Stimulated activated CD8-positive, alpha-beta memory T cell treated with anti-CD3 and anti-CD28 coated beads, Interleukin-7, amount 100 ng/mL, for 4 hours (primary cell): ENCODE measurements at places on chromosomes 7 and 10.

DNA sequence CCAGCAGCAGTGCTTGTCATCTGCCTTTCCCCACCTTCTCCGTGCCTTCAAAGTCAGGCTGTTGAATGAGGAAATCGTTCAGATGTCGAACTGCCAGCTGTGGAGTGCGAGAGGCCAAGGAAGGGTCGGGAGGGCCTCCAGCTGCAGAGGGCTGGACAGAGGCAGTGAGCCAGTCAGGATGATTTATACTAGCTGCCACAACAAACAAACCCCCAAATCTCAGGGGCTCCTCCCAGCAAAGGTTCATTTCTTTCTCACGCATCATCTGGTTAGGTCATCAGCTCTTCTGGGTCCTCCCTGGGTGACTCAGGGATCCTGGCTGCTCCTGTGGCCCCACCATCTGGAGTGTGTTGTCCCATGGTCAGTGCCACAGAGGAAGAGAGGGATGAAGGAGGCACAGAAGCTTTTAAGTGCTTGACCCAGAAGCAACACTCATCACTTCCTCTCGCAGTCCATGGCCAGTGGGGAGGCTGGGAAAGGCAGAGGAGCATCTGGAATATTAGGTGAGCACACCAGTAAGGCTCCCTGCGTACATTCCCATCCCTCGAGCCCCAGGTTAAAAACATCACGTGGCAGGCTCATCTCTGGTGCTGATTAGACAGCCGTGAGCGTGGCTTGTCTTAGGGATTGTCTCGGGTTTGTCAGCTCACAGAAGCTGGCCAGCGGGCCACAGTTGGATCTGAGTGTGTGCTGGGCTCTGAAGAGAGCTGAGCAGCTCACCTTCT lies 140.7 kb downstream of the RGS10 start:
- no peak for DNase-seq

DNA sequence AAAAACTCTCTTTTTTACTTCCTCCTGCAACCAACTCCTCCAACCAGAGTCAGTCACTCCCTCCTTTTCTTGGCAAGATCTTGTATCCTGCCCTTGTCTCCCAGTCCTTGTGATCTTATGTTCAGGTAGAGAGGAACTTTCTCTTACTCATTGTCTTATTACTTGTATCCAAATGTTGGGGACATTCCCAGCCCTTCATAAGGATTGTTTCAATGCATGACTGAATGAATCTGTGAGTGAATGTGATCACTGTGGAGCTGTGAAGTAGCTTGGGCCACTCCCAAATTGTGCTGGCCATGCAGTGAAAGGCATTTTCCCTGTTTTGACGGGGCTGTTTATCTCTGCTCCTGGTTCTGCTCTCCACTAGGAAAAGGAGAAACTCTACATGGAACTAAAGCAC lies 93.7 kb downstream of the CFAP58 start:
- no peak for DNase-seq

DNA sequence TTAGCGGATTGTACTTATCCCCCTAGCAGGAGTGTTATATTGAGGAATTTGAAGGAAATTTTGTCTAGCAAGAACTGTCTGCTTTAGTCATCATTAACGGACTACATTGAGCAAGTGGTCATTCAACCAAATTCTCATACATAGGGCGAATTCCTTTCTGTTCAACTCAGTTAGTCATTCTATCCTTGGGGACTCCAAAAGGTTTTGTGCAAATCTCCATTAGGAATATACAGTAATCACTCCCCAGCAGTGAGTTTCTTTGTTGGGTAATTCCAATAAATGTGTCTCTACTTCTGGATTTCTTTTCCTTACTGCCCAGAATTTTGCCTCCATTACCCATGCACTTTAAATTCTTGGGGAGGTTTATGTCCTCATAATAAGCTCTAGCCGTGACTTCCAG lies 51.1 kb downstream of the EPDR1 start:
- no peak for DNase-seq

- DNase-seq, result no peak
Measured at GRCh38 chr10:63665670-63666134, 144.5 kb downstream of the REEP3 start.

DNA sequence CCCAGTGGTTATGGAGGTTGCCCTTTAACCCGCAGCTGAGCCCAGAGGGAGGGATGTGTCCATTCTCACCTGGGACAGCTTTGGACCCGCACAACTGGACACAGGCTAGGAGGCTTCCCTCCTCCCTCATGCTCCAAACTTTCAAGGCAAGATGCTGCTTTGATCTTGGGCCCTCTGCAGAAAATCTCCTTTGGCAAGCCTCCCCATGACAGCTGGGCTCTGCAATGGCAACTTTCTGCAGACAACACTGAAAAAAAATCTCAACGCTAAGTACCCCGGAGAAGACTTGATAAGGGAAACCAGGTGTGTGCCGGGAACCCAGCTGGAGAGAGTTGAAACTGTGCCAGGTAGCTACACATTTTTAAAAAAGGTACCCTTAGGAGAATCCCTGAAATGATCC lies 610.1 kb downstream of the LRMDA start:
- no peak for DNase-seq

GRCh38 chr10:55280696-55281095 lies 479.7 kb upstream of the PCDH15 start:
- DNase-seq, result no peak

GRCh38 chr10:71268247-71268691 lies 50.8 kb upstream of the SLC29A3 start:
- DNase-seq, result no peak

DNA sequence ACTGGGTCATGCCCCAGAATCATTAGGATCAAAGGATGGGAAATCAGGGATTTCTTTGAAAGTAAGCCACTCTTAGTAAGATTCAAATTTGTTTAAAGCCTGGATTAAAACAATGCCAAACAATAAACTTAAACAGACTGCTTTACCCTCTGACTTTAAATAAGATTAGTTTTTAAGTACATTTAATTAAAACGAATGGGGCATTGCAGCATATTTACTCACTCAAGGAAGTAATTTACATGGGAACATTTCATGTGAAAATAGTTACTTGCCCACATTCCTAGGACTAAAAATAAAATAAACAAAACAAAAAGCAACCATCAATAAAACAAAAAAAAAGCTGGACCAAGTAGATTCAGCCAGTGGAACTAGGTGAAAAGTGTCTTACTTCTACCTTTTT lies 7.8 kb downstream of the ABLIM1 start:
- DNase-seq, result no peak

DNA sequence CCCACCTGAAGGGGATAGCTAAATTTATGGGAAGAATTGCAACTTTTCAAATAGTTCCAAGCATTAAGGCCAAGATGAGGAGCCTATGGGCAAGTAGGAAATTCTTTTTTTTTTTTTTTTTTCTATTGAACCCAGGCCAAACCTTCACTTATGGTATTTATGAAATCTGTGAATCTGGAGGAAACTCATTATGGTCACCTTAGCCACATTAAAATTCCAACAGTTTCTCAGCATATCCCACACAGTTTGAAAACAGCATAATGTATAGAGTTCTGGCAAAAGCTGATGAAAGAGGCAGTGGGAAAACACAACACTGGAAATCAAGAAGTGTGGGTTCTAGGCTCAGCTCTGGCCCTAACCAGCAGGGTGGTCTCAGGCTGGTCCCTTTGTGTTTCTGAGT lies 236.9 kb downstream of the PTEN start:
- DNase-seq, result no peak

GRCh38 chr10:1672001-1672781 lies 65.1 kb downstream of the ADARB2 start:
- no peak for DNase-seq

- DNase-seq, result no peak
Measured at GRCh38 chr7:72234086-72234485, 178.1 kb downstream of the CALN1 start.

GRCh38 chr7:129515381-129515780 lies 13.1 kb downstream of the SMKR1 start:
- DNase-seq, result no peak

DNA sequence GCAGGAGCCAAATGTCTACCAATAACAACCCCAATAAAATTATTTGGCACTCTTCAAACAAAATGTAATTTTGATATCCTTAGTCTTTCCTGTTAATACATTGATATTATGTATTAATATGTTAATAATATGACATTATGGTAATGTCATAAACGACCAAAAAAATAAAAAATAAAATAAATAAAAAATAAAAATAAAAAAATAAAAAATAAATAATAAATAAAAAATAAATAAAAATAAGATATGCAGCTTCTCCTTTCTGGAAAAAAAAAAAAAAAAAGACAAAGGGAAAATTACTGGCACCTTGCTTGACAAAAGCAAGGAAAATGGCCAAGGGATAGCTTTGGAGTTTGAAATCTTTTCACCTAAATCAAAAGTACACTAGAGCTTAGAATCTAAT lies 168.5 kb downstream of the PPP1R17 start:
- DNase-seq, result no peak

- DNase-seq, result no peak
Measured at GRCh38 chr10:120806081-120806480, 45.1 kb upstream of the WDR11 start.

GRCh38 chr7:90681336-90682022 lies 85.4 kb downstream of the CDK14 start:
- no peak for DNase-seq

DNA sequence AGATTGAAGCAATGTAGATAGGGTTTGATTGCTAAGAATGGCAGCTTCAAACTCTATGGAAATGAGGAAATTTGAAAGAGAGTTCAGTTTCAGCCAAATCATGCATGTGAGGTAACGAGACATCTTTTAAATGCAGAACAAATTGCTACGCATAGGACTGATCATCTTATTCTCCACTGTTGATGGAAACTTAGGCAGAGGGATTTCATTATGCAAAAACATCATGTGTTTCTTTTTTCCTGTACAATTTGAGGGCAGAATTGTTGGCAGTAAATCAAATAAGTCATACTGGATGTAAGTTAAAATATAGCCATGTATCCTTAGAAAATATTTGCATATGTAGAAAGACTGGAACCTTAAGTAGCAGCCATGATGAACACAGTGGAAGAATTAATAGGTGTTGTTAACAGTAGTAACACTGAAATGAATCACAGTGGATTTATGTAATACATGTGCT lies 327.4 kb downstream of the CDK14 start:
- no peak for DNase-seq

DNA sequence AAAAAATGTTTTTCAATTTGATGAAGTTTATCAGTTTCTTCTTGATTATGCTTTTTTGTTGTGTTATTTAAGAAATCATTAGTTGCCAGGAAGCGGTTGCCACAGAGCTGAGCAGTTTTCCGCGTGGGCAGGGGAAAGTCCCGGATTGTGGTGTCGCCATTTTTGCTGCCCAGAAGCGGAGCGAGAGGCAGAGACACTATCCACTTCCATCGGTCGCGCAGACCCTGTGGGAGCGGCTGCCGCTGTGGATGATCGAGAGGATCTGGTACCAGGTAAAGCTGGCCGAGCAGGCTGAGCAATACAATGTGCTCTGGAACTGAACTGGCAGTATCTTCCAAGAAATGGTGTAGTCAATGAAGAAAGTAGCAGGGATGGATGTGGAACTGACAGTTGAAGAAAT lies 119.8 kb downstream of the ZNF736 start:
- no peak for DNase-seq

GRCh38 chr10:47095848-47096612 lies 184.8 kb downstream of the PTPN20 start:
- DNase-seq, result no peak

DNA sequence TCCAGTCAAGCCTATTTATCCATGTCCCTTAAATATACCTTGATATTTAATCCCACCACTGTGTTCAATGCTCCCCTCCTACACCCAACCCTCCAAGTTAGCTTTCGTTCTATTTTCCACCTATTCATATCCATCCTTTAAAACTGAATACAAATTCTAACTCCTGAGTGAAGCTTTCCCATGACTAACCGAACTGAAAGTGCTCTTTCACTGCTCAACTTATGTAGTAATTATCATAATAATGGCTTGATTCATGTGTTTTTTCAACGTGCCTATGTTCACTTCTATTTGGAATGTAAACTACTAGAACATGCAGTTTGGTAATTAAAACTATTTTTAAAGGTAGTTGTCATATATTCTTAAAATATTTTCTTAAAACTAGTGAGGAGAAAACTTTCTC lies 58.0 kb downstream of the NDUFB2 start:
- no peak for DNase-seq

- no peak for DNase-seq
Measured at GRCh38 chr10:82266438-82266837, 391.4 kb downstream of the NRG3 start.

DNA sequence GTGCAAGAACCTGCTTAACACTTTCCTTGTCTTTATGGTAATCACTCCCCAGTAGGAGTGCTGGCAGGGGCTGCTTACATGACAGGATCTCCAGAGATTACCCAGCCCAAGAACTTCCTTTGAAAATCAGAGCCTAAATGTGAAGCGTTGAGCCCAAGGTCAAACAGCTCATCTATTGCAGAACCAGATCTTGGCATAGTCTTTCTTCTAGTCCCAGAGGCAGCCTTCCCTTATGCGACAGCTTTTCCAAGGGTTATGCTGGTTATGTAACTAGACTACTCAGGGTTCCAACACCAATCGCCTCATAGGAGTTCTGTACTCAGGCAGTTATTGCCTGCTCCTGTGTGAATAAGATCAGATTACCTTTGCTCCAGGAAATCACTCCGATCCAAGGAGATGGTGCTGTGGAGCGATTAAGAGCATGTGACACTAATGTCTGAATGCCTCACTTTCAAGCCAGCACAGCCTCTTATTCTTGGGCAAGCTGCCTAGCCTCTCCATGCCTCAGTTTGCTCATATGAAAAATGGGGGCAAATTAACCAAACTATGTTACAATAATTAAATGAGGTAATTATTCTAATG lies 8.4 kb upstream of the LGI1 start:
- DNase-seq, result no peak

DNA sequence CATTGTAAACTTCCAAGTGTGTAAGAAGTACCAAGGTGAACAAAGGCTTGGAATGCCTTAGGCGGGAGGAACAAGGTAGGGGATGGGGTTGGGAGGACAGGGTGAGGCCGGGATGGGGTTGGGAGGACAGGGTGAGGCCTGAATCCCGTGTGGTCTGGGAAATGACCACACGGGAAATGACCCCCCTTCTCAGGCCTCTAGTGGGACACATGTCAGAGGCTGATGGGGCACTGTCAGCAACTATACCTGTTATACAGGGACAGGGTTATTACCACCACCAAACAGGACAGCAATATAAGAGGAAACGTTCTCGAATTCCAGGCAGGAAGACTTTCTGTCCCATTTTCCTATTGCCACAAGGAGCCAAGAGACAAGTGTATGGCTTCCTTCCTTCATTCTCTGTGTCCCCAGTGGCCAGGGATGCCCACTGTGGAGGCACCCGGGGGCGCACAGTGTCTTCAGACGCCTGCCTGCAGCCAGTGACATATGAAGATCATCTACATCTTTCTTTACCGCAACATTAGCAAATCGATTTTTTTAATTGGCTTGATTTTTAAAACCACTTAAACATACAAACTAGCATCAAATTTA lies 1.3 kb downstream of the MKI67 start:
- DNase-seq, result no peak

DNA sequence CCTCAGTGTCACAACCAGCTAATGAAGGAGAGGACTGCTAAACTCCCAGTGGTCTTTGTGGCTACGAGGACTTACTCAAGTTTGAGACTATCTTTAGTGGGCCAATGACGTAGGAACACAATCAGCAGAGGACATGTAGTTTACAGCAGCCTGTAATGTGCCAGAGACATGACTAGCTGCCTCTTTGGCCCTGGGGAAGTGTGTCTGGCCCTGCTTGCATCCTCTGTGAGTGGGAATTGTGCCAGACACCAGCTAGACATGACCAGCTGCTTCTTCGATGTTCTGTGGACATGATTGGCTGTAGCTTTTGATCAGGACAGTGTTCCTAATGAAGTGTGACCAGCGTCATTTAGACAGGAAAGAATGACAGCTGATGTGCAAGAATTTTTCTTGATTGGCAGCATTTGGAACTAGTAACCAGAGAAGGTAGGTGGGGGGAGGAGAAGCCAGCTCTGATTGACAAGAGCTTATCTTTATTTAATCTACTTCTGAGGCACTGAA lies 141.7 kb downstream of the AUTS2 start:
- DNase-seq, result no peak
